ENCODE measurements at places on chromosomes 1 and 21. TPM values are rescaled to one million over a fixed set of nuclear protein-coding genes. Genes with fewer than 3 reads are reported as not detected.

The CLDN19 gene
- total RNA-seq: not detected

The NTMT2 gene
- not detected for total RNA-seq

The KRTAP20-1 gene
- total RNA-seq: not detected

The CCDC185 gene
- not detected for total RNA-seq

The DYRK3 gene
- 5.3 TPM for total RNA-seq

The CACHD1 gene
- total RNA-seq: 0.55 TPM

The PDZK1 gene
- 0.34 TPM for total RNA-seq

The CLCA4 gene
- total RNA-seq: not detected

The ABL2 gene
- total RNA-seq: 7.5 TPM

The CGN gene
- 0.82 TPM for total RNA-seq

The RORC gene
- 2.4 TPM for total RNA-seq
